SJSA1 (cell line): ENCODE measurements at places on chromosomes 13 and 19. TPM values are rescaled to one million over a fixed set of nuclear protein-coding genes. Genes with fewer than 3 reads are reported as not detected.

- no peak overlapping the region for H3K4me3 ChIP-seq
- no peak overlapping the region for H3K27ac ChIP-seq
- DNase-seq = no peak
- peaks cover 10% of the 10 kb centered on the region; the same call in 1 of the 2 replicates for H3K36me3 ChIP-seq
- H3K4me1 ChIP-seq = no peaks in the 10 kb centered on the region
- no peaks in the 10 kb centered on the region for H3K27me3 ChIP-seq
Measured at GRCh38 chr13:59766236-59766635, 397.5 kb downstream of the DIAPH3 start.

- no peak for DNase-seq
- peaks cover 67% of the 10 kb centered on the region for H3K27me3 ChIP-seq
- peaks cover 16% of the 10 kb centered on the region for H3K4me1 ChIP-seq
- no peak within 1 kb of the TSS for H3K4me3 ChIP-seq
Measured at GRCh38 chr19:39498798-39499642, at the start of gene DLL3. Gene DLL3, plus strand, starts transcription at chr19:39498947. Its CDS starts 28 bp downstream, at chr19:39498975.

GRCh38 chr13:36346222-36347083 lies at the start of gene SPART:
Gene SPART, minus strand, starts transcription at chr13:36346394. Its CDS starts 10,564 bp downstream, at chr13:36335830.
- peaks cover 9% of the 10 kb centered on the region for H3K4me1 ChIP-seq
- peak; percentile 89 for DNase-seq
- peaks cover 7% of the 10 kb centered on the region for H3K36me3 ChIP-seq

DNA sequence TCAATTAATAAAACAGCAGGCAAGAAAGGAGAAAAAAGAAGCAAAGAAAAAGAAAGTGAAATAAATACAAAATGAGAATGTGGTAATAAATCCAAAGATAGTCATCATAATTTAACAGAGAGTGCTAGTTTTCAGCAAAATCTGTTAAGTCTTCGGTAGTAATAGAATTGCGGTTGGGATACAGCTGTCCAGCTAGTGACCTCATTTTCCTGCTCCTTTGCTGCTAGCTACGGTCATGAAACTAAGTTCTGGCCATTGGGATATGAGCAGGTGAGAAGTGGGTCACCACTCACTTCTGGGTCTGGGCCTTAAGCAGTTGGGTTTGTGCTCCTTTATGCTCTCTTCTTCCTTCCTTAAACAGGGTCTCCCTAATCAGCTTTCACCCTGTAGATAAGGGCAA lies 11.7 kb upstream of the DGKH start:
- peaks cover 13% of the 10 kb centered on the region for H3K4me1 ChIP-seq
- no peak overlapping the region for H3K4me3 ChIP-seq
- no peak overlapping the region for H3K27ac ChIP-seq
- peaks cover 8% of the 10 kb centered on the region; the same call in 1 of the 2 replicates for H3K36me3 ChIP-seq
- no peaks in the 10 kb centered on the region for H3K27me3 ChIP-seq

DNA sequence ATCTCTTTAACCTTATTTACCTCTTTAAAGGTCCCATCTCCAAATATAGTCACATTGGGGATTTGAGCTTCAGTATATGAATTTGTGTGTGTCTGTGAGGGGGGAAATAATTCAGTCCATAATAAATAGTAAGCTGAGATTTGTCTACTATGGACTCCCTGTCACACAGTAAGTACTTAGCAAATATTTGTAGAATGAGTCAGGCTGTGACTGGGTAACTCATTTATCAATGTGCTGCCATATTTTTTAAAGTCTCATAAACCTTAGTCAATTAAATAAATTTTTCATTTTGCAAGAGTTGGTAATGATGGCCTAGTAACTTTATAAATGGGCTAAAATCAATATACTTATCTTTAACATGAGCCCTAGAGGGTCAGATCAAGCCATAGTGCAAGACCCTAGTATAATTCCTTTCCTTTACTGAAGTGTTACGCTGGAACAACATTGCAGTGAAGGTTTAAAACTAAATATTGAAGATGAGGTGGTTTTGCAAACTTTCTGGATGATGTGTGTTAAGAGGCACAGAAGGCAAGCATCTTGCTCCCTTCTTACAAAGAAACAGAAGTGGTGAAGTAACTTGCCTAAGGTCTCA lies 305.1 kb downstream of the KCNRG start:
- no peak overlapping the region for H3K4me3 ChIP-seq
- no peaks in the 10 kb centered on the region for H3K27me3 ChIP-seq
- DNase-seq = no peak
- peaks cover 20% of the 10 kb centered on the region for H3K4me1 ChIP-seq

DNA sequence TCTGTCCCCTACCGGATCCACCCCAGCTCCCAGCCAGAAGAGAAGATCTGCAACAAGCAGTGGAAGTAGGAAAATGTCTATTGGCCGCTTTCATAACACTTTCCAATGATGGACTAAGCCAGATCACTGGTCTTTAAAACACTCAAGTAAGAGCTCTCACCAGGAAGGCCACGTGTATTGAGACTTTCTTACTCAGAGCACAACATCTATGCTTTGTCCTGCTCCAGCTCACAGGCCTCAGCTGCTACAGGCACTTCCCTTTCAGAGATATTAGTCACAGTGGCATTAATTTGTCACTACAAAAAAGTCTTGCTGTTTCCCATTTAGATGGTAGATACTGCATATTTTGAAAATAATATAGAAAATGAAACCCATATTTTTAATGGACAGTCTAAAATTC lies 164.2 kb downstream of the ABCC4 start:
- H3K4me3 ChIP-seq = no peak overlapping the region
- H3K36me3 ChIP-seq = no peaks in the 10 kb centered on the region
- H3K4me1 ChIP-seq = no peaks in the 10 kb centered on the region
- no peak overlapping the region for H3K27ac ChIP-seq
- DNase-seq = no peak
- H3K27me3 ChIP-seq = no peaks in the 10 kb centered on the region

DNA sequence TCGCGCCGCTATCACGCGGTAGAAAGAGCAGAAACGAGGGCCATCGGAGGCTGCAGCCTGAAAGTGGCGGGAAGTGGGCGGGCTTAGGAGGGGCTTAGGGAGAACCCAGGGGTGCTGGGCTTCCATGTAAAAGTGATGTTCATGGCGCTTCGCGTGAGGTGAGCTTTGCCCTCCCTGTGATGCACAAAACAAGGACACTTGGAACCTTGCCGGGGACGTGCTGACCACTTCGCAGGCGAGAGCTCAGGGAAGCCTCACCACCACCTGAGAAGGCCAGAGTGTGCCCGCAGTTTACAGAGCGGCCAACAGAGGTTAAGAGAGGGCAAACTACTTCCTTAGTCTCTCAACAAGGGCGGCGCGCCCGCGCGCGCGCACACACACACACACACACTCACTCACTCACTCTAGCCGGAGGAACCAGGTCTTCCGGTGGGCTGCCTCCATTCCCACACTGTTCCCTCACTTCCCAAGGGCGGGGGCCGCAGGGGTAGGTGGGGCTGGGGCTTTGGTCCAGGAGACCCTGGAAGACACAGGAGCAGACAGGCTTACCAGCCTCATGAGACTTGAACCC lies 651 bp downstream of the GAPDHS start:
- DNase-seq = no peak
- H3K27ac ChIP-seq = no peak overlapping the region
- H3K4me3 ChIP-seq = no peak overlapping the region
- H3K36me3 ChIP-seq = no peaks in the 10 kb centered on the region

- H3K4me3 ChIP-seq = peak within 1 kb of the TSS; percentile 51
- peak within 1 kb of the TSS; percentile 59 for H3K27ac ChIP-seq
- no peaks in the 10 kb centered on the region for H3K27me3 ChIP-seq
- H3K36me3 ChIP-seq = peaks cover 46% of the 10 kb centered on the region
Measured at GRCh38 chr19:38388349-38389100, at the start of gene SPRED3. Gene SPRED3, plus strand, starts transcription at chr19:38388697. Its CDS starts 1,606 bp downstream, at chr19:38390303.

GRCh38 chr19:7900931-7901330 lies 2.7 kb upstream of the MAP2K7 start:
- no peak overlapping the region for H3K4me3 ChIP-seq
- DNase-seq = no peak
- no peaks in the 10 kb centered on the region for H3K27me3 ChIP-seq
- H3K36me3 ChIP-seq = peaks cover 12% of the 10 kb centered on the region
- no peak overlapping the region for H3K27ac ChIP-seq

- no peak overlapping the region for H3K27ac ChIP-seq
- peaks cover 10% of the 10 kb centered on the region for H3K4me1 ChIP-seq
- H3K27me3 ChIP-seq = no peaks in the 10 kb centered on the region
- H3K36me3 ChIP-seq = no peaks in the 10 kb centered on the region
Measured at GRCh38 chr19:2970201-2970835, 7.0 kb upstream of the TLE6 start.

GRCh38 chr13:99932912-99933311 lies 38.7 kb downstream of the ZIC5 start:
- H3K27me3 ChIP-seq = peaks cover 77% of the 10 kb centered on the region
- no peak overlapping the region for H3K4me3 ChIP-seq
- no peaks in the 10 kb centered on the region for H3K36me3 ChIP-seq
- no peak overlapping the region for H3K27ac ChIP-seq
- no peaks in the 10 kb centered on the region for H3K4me1 ChIP-seq

DNA sequence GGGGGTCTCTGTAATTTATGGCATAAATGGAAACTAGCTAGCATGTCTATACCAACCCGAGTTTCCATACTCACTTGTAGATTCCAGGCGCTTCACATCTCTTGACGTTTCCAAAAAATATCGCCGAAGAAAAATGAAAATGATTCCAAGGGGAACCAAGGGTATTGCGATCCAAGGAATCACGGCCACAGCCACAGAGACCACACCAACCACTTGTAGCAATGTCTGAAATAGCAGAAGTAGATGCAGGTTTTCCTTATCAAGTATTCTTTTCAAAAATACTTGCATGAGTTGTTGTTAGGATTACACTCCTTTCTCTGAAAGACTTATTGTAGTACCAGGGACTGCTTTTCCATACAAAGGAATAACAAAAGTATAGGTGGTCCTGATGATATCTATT lies 218.2 kb downstream of the ABCC4 start:
- DNase-seq = no peak
- H3K27me3 ChIP-seq = no peaks in the 10 kb centered on the region
- H3K27ac ChIP-seq = no peak overlapping the region
- H3K4me3 ChIP-seq = no peak overlapping the region
- H3K4me1 ChIP-seq = peaks cover 5% of the 10 kb centered on the region

GRCh38 chr19:8340341-8341096 lies 2.5 kb downstream of the KANK3 start:
- H3K4me3 ChIP-seq = no peak overlapping the region
- no peak overlapping the region for H3K27ac ChIP-seq
- peaks cover 18% of the 10 kb centered on the region for H3K27me3 ChIP-seq
- DNase-seq = no peak
- no peaks in the 10 kb centered on the region for H3K36me3 ChIP-seq
- H3K4me1 ChIP-seq = peaks cover 13% of the 10 kb centered on the region

DNA sequence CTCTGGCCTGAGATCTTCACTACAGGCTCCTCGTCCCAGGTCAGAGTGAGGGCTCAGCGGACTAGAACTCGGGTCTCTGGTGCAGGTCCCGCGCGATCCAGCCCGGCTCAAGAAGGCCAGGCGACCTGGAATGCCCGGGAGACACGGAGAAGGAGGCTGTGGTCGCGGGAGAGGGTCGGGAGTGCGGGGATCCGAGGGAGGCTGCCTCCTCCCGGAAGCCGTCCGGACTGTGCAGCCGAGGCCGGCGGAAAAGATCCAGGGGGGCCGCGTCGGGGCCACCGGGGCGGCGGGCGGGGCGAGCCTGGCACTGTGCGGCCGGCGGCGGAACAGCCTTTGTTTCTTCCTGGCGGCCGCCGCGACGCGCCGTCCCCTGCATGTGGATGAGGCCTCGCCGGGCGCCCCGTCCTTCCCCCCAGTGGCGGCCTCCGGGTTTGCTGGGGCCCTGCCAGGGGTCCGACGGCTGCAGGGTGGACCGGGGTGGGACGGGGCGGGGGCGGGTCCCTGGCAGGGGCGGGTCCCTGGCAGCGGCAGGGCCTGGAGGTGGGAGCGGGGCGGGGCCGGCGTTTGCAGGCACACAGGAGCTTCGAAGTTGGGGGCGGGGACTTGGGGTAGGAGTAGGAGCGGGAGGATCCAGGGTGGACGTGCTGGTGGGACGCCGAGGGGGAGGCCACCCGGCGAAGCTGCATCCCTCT lies 1.0 kb upstream of the SLC7A10 start:
- DNase-seq = no peak
- H3K27ac ChIP-seq = no peak overlapping the region
- H3K36me3 ChIP-seq = no peaks in the 10 kb centered on the region
- H3K4me3 ChIP-seq = no peak overlapping the region

DNA sequence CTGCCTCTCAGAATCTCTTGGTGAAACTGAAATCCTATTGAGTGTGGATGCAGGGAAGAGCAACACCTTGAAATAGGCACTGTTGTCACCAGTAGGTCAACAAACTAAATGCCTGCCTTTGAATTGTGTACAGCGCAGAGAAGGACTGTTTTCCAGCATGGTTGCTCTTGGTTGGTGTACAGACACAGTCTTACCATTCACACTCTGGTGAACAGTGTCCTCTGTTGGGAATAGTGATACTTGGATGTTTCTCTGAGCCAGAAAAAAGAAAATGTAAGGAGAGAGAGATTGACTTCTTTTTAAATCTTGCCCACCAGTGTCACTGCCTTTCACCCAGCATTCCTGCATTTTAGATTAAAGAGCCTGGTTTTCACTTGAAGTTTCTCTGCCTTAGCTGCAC lies 179.7 kb downstream of the STK24 start:
- peak; percentile 18 for DNase-seq
- no peak overlapping the region for H3K27ac ChIP-seq
- no peak overlapping the region for H3K4me3 ChIP-seq
- H3K36me3 ChIP-seq = peaks cover 23% of the 10 kb centered on the region
- peaks cover 8% of the 10 kb centered on the region for H3K27me3 ChIP-seq

- H3K4me3 ChIP-seq = no peak overlapping the region
- DNase-seq = no peak
- peaks cover 3% of the 10 kb centered on the region; the same call in 1 of the 2 replicates for H3K36me3 ChIP-seq
- peaks cover 10% of the 10 kb centered on the region for H3K4me1 ChIP-seq
- H3K27me3 ChIP-seq = no peaks in the 10 kb centered on the region
- H3K27ac ChIP-seq = no peak overlapping the region
Measured at GRCh38 chr13:45184693-45185092, 16.2 kb downstream of the KCTD4 start.

DNA sequence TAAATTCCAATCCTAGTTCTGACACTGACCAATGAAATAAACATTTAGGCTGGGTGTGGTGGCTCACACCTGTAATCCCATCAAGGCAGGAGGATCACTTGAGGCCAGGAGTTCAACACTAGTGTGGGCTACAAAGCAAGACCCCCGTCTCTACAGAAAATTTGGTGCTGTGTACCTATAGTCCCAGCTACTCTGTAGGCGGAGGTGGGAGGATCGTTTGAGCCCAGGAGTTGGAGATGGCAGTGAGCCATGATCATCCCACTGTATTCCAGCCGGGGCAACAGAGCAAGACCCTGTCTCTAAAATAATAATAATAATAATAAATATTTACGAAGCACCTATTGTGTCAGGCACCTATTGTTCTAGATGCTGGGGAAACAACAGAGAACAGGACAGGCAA lies 6.7 kb downstream of the IRGQ start:
- H3K4me1 ChIP-seq = peaks cover 6% of the 10 kb centered on the region
- H3K4me3 ChIP-seq = no peak overlapping the region
- no peak overlapping the region for H3K27ac ChIP-seq
- DNase-seq = no peak
- no peaks in the 10 kb centered on the region for H3K27me3 ChIP-seq

- H3K27ac ChIP-seq = no peak overlapping the region
- H3K4me3 ChIP-seq = no peak overlapping the region
- DNase-seq = no peak
- no peaks in the 10 kb centered on the region for H3K36me3 ChIP-seq
Measured at GRCh38 chr13:84400706-84401105, 518.4 kb upstream of the SLITRK1 start.

Gene PPM1N
- 0.29 TPM in 1 of 2 replicates, not detected in the other for total RNA-seq

Gene TYROBP
- not detected in 2 replicates for total RNA-seq

Gene MAP3K10
- 6.6 and 7.4 TPM in 2 replicates for total RNA-seq

Gene NCCRP1
- total RNA-seq = not detected in 2 replicates

Gene APOC4
- total RNA-seq = not detected in 2 replicates

Gene EHD2
- 25.7 and 35.9 TPM in 2 replicates for total RNA-seq

Gene DCLK1
- total RNA-seq = 2.2 and 3.7 TPM in 2 replicates

Gene KIR2DL3
- total RNA-seq = not detected in 2 replicates

Gene IZUMO2
- not detected in 2 replicates for total RNA-seq

Gene KATNAL1
- total RNA-seq = 43.5 and 54.9 TPM in 2 replicates
